Activated CD4-positive, alpha-beta T cell treated with anti-CD3 and anti-CD28 coated beads for 36 hours (primary cell): ENCODE measurements at places on chromosomes 3 and 15.

- DNase-seq = no peak
- H3K27ac ChIP-seq = no peak overlapping the region
- no peaks in the 10 kb centered on the region for H3K27me3 ChIP-seq
- no peaks in the 10 kb centered on the region for H3K4me1 ChIP-seq
- no peak overlapping the region for H3K4me3 ChIP-seq
These were observed 393.3 kb downstream of the CACNA2D3 start for GRCh38 chr3:54515441-54516213.

DNA sequence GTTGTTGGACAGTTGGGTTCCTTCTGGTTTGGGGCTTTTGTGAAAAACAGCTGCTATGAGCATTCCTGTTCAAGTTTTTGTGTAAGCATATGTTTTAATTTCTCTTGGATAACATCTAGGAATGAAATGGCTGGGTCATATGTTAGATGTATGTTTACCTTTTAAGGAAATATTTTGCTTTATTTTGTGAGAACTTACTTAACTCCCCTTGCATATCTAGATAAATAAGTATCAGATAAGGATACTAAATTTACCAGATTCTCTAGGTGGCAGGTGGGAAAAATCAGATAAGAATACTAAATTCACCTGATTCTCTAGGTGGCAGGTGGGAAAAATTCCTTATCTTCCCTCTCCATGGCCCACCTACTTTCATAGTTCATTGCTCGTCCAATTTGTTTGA is 1.1 kb upstream of the PLS1 start:
- H3K27me3 ChIP-seq = no peaks in the 10 kb centered on the region
- DNase-seq = no peak
- H3K4me1 ChIP-seq = peaks cover 16% of the 10 kb centered on the region
- no peaks in the 10 kb centered on the region for H3K36me3 ChIP-seq

DNA sequence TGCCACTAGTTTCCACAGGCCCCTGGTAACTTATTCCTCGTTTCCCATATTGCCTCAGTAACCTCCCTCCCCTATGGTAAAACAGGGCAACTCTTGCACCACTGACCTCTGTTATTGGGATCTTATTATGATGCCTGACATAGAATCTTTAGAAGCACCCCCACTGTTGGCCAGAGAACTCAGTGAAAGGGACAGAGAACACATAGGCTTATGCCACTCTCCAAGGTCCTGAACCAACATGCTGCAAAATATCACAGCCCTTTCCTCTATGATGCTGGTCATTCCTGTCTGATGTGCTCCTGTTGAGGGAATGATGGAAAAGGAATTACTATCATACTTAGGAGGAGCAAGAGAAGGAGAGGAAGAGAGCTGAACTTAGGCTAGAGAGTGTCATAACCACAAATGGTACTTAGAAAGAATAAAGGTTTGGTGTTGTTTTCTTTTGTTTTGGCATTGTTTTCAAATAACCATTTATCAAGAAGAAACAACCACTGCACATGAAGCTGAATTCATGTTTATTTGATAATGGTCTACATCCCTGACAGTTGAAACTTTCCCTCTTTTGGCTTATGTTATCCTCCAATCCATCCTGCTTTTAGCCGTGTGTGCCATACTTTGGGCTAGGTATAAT is 330.2 kb downstream of the EPHB1 start:
- no peaks in the 10 kb centered on the region for H3K4me1 ChIP-seq
- H3K36me3 ChIP-seq = no peaks in the 10 kb centered on the region
- H3K4me3 ChIP-seq = no peak overlapping the region

DNA sequence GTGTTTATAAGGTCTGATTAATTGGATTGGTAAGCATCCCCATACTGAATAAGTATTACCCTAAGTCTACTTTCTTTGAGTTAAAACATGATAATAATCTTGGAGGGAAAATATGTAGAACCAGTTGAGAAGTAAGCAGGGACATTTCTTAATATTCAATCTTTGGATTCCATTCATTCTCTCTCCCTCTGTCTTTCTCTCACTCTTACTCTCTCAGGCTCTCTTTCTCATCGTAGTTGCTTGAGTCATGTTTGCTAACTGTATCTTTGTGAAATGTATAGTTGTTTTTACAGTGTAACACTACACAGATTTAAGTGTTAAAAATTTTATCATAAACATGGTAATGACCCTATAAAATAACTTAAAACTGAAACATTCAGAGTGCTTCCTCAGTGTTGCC is 163.8 kb downstream of the RSRC1 start:
- H3K27ac ChIP-seq = no peak overlapping the region
- peaks cover 39% of the 10 kb centered on the region for H3K36me3 ChIP-seq
- DNase-seq = no peak
- H3K4me3 ChIP-seq = no peak overlapping the region
- H3K4me1 ChIP-seq = no peaks in the 10 kb centered on the region

GRCh38 chr3:192817506-192817905 is 90.2 kb upstream of the FGF12 start:
- H3K36me3 ChIP-seq = no peaks in the 10 kb centered on the region
- peaks cover 20% of the 10 kb centered on the region for H3K4me1 ChIP-seq
- no peak for DNase-seq
- peak overlapping the region; percentile 8 for H3K27ac ChIP-seq
- no peak overlapping the region for H3K4me3 ChIP-seq
- peaks cover 11% of the 10 kb centered on the region for H3K27me3 ChIP-seq

GRCh38 chr3:107892955-107893624 is 197.7 kb downstream of the CD47 start:
- no peak overlapping the region for H3K27ac ChIP-seq
- H3K27me3 ChIP-seq = peaks cover 24% of the 10 kb centered on the region
- H3K4me1 ChIP-seq = no peaks in the 10 kb centered on the region
- H3K36me3 ChIP-seq = peaks cover 3% of the 10 kb centered on the region

GRCh38 chr15:74790080-74790916 is 8.4 kb downstream of the CSK start:
- peak; percentile 74 for DNase-seq
- H3K27ac ChIP-seq = peak overlapping the region; percentile 100
- H3K36me3 ChIP-seq = peaks cover 65% of the 10 kb centered on the region
- H3K4me3 ChIP-seq = peak overlapping the region; percentile 89
- no peaks in the 10 kb centered on the region for H3K27me3 ChIP-seq
- peaks cover 79% of the 10 kb centered on the region for H3K4me1 ChIP-seq

DNA sequence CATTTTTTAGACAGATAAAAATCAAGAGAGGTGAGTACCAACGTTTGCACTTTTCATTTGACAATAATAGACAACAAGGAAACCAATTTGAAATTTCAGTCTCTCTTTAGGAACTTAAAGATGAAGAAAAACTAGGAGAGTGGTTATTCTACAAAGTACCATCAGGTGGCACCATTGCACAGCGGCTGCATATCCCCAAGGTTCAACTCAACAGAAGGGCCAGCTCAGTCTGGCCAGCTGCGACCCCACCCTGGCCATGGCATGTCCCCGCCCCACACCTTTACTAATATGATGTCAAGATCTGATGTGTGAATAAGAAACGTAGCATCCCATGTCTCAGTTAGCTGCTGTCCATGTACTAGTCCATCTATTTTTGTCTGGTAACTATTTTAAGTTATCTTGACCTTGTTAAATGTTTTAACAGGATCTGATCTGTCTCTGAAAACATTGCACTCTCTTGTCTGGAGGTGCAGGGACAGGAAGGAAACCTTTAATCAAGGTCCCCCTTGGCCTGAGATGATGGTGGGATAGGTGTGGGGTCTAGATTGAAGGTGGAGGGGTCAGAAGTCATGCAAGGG is 35.5 kb upstream of the CGNL1 start:
- no peaks in the 10 kb centered on the region for H3K27me3 ChIP-seq
- no peak overlapping the region for H3K4me3 ChIP-seq
- no peak overlapping the region for H3K27ac ChIP-seq
- H3K4me1 ChIP-seq = no peaks in the 10 kb centered on the region
- DNase-seq = peak; percentile 64
- H3K36me3 ChIP-seq = no peaks in the 10 kb centered on the region

DNA sequence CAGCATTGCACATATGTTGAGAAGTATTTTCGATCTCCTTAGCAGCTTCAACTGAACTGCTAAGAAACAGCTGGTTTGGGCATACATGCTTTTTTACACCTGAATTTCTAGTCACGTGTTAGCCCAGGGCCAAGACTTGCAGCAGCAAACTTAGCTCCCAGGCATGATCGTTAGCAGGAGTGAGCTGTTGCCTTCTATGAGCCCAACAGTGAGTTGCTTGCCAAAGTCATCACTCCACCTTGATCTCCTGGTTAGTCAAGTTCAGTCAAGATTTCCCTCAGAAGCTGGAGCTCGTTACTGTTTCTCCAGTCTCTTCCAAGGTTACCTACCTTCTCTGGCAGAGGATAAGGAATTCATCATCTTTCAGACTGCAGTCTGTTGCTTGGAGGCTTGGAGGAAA is 100.4 kb upstream of the SEMA6D start:
- no peak overlapping the region for H3K4me3 ChIP-seq
- H3K27ac ChIP-seq = no peak overlapping the region
- DNase-seq = no peak
- H3K36me3 ChIP-seq = no peaks in the 10 kb centered on the region

DNA sequence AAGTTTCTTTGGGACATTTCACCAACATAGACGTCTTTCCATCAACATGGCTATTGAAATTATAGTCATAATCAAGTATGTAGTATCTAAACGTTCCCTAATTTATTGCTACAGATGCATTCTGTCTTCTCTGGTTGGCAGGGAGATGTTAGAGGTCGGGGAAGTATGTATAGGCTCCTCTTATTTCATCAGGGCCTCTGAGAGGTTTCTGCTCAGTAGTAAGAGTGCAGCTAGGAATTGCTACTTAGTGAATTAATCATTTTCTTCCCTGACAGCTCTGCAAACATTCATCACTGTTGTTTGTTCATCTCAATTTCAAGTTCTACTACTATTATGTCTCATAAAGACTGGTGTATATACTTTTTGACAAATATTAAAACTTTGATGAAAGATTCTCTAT is 309.7 kb upstream of the NR2F2 start:
- no peaks in the 10 kb centered on the region for H3K4me1 ChIP-seq
- no peaks in the 10 kb centered on the region for H3K36me3 ChIP-seq
- H3K27ac ChIP-seq = no peak overlapping the region
- H3K4me3 ChIP-seq = no peak overlapping the region

- no peak overlapping the region for H3K27ac ChIP-seq
- H3K36me3 ChIP-seq = no peaks in the 10 kb centered on the region
- no peak for DNase-seq
- H3K4me3 ChIP-seq = no peak overlapping the region
These were observed 35.2 kb upstream of the SLC41A3 start for GRCh38 chr3:126119008-126119675.

- peak; percentile 19 for DNase-seq
- H3K27ac ChIP-seq = no peak overlapping the region
- H3K27me3 ChIP-seq = no peaks in the 10 kb centered on the region
- H3K36me3 ChIP-seq = no peaks in the 10 kb centered on the region
These were observed 102.1 kb downstream of the DUT start for GRCh38 chr15:48433226-48433886.

- no peak for DNase-seq
- no peaks in the 10 kb centered on the region for H3K36me3 ChIP-seq
These were observed 98.9 kb upstream of the CHL1 start for GRCh38 chr3:97417-98258.

- peaks cover 5% of the 10 kb centered on the region for H3K4me1 ChIP-seq
- no peak for DNase-seq
- no peaks in the 10 kb centered on the region for H3K27me3 ChIP-seq
- no peak overlapping the region for H3K27ac ChIP-seq
These were observed 751.5 kb upstream of the LMCD1 start for GRCh38 chr3:7749931-7750695.

- H3K27me3 ChIP-seq = no peaks in the 10 kb centered on the region
- H3K36me3 ChIP-seq = no peaks in the 10 kb centered on the region
- H3K4me1 ChIP-seq = no peaks in the 10 kb centered on the region
- H3K27ac ChIP-seq = no peak overlapping the region
- no peak overlapping the region for H3K4me3 ChIP-seq
These were observed 97.2 kb downstream of the SEC22A start for GRCh38 chr3:123298903-123299302.

- H3K36me3 ChIP-seq = no peaks in the 10 kb centered on the region
- H3K27ac ChIP-seq = no peak overlapping the region
- DNase-seq = no peak
- H3K4me1 ChIP-seq = no peaks in the 10 kb centered on the region
- H3K4me3 ChIP-seq = no peak overlapping the region
- H3K27me3 ChIP-seq = no peaks in the 10 kb centered on the region
These were observed 1165.2 kb downstream of the TBL1XR1 start for GRCh38 chr3:176032043-176032442.
